ENCODE measurements at places on chromosomes 7 and 10. TPM values are rescaled to one million over a fixed set of nuclear protein-coding genes. Genes with fewer than 3 reads are reported as not detected.

The NT5C2 gene
- total RNA-seq: 102 TPM

DNA sequence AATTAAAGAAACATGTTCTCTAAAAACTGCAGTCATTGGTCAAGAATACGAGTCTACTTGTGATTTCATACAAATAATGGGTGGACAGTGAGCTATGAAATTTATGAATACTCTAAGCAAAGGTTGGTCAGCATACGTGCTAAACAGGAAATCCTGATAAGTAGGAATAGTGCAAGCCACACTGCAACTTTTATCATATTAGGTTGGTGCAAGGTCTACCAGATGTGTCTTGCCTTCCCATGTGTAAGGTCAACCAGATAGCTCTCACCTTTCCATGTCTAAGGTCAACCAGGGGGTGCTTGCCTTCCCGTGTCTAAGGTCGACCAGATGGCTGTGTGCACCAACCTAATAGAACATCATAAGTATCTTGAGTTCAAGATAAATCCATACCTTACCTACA, 2.0 kb upstream of the ITGB1 start:
- DNase-seq: no peak

DNA sequence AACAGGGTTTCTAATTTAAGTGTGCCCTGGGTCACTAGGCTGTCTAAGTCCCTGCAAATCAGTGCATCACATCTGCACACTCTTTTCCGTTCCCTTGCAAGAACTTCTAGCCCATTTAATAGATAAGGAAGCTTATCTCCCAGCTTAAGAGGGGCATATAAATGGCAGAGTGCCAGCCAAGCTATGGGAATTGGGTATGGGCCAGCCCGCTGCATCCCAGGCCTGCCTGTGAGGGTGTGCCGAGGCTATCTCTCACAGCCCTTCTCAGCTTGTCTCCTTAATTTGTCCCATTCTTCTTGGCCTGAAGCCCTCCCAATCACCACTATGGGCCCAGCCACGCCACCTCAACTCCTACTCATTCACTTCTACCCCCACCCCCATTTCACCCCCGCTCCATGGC, 14.7 kb downstream of the AQP1 start:
- no peak for DNase-seq

DNA sequence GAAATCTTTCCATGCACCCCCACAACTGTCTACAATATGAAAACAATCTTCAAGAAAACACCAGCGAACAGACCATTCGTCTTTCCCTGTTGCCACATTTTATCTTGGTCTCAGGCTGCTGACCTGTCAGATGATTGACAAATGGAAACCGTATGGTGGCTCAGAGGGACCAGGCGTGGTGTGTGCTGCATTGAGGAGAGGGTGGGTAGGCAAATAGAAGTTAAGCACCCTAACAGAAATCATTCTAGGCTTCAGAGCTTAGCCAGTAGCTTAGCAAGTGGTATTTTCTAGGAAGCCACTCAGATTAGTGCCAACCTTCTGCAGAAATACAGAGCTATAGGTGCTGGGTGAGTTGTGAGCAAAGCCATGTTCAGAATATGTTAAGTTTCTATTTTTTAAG, 114.9 kb downstream of the DPP6 start:
- no peak for DNase-seq

The CAMK1D gene
- total RNA-seq: 19.0 TPM

The SEC61A2 gene
- total RNA-seq: 8.7 TPM

The TMEM176A gene
- 30.7 TPM for total RNA-seq

The FLNC gene
- total RNA-seq: 245 TPM

The LRCH4 gene
- 39.1 TPM for total RNA-seq

The ANKRD16 gene
- 8.8 TPM for total RNA-seq

DNA sequence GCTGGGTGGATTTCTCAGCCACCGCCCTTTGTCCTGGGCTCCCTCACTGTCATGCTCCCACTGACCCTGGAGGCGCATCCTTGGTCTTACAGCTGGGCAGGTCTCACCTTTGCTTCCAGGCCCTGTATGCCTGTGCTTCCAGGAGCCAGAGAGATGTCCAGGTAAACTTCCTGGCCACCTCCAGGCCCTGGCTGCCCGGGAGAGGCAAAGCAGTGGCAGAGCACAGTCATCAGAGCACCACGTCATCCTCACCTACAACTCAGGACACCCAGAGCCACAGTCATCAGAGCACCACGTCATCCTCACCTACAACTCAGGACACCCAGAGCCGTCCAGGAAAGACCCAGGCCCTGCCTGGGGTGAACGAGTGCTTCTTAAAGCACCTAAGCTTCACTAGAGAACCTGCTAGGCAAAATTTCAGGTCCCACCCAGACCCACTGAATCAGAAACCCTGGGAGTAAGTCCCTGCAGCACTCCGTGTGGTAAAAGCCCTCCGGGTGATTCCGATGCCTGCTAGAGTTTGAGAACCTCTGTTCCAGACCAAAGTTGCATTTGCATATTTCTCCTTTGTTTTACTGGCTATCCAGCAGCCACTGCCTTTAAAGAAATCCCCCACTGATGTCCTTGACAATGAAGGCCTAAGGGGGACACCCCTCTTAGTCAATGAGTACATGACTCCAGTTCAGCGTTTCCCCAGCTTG, 62.3 kb downstream of the DLG5 start:
- DNase-seq: no peak
